ENCODE measurements at places on chromosomes 4 and X.
A peak's percentile ranks its signal among the peaks of the same experiment; 100 is the strongest.

DNA sequence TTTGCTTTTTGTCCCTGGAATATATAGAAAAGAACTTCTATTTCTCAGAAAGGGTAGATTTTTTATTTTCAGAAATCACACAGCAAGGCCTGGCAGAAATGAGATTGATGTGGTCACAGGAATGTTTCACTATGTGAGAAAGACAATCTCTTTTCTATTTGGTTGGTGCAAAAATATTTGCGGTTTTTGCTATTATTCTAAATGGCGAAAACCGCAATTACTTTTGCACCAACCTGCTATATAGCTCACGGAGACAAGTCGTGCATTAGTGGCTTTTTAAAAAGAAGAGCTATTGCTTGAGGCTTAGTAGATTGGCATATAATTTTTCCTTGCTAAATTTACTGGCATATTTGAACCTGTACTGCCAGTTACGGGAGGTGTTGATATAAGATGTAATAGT is 100.4 kb downstream of the ITM2A start:
- DNase-seq, result no peak

- DNase-seq, result no peak
Measured at GRCh38 chrX:13430136-13430827, 110.4 kb upstream of the ATXN3L start.

DNA sequence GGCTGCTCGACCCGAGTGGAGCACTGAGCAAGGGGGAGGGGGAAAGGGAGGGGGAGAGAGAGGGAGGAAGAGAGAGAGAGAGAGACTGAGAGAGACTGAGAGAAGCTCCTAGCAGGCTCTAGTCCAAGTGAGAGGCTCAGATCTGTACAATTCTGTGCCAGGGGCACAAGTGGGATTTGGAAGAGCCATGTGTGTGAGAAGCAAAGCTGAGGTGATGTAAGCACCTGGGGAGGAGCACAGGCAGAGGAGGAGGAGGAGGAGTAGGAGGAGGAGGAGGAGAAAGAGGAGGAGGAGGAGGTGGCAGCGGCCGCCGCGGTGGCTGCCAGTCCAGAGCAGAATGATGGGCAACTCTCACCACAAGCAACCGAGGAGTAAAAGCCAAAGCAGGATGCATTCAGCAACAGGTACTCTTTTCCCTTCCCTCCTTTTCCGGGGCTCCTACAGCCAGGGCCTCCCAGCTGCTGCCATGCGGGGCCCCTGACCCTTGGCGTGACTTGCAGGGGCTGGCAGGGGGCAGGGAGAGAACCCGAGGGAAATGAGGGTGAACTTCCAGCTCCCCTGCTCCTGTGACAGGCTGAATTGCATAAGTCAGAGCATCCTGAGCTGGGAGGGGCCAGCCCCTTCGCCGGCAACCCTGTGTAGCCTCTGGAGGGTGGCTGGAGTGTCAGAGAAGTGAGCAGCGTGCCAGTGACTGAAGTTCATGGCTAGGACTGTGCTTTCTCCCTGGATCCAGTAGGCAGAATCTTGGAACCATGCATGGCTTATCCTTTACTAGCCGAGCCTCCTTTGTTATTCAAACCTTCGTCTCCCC is 62.2 kb downstream of the RTL5 start:
- no peak for DNase-seq

GRCh38 chr4:65437102-65437501 is 233.2 kb downstream of the EPHA5 start:
- DNase-seq, result no peak

DNA sequence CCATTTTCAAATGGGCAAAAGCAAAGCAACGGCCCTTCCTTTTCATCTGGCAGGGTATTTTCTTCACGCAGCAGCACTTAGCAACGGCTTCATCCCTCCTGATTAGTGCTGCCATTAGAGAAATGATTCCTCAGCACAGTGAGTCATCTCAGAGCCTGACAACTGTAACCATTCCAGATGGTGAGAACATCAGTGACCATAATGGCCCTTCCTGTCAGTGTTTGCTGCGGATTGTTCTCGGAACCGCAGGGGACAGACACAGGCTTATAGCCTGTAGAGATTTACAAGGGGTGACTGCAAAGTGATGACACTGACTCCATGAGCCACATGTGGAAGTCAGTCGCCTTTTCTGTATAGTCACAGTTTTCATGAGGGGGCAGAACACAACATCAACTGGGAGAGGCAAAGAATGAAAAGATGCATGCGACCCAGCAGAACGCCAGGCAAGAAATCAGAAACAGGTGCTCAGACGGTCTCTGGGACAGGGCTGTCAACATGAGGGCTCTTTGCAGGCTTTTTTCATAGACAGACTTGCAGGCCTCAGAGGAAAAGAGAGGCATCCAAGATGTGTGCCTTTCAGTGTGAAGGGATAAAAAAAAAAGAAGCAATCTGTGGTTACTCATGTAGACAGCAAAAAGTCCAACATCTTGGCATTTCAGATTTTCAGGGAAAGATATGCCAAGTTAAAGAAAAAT is 69.9 kb upstream of the FBXW7 start:
- DNase-seq, result no peak

DNA sequence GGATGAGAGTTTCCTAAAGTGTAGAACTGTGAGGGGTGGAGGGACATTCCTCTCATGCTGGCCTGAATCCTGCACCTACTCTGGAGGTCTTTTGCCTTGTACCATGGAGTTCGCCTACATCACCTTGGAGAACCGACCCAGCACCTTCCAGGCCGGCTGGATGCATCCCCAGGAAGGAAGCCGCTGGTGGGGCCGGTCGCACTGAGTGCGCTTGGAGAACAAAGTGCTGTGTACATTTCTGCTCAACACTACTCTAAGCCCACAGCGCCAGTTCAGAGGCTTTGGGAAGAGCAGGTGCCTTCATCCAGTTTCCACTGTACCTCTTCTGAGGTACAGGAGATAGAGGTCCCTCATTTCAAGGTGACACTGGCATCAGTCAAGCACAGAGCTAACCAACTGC is 15.4 kb upstream of the IRF2 start:
- DNase-seq, result no peak

- no peak for DNase-seq
Measured at GRCh38 chr4:132297346-132297745, 851.7 kb upstream of the PCDH10 start.

DNA sequence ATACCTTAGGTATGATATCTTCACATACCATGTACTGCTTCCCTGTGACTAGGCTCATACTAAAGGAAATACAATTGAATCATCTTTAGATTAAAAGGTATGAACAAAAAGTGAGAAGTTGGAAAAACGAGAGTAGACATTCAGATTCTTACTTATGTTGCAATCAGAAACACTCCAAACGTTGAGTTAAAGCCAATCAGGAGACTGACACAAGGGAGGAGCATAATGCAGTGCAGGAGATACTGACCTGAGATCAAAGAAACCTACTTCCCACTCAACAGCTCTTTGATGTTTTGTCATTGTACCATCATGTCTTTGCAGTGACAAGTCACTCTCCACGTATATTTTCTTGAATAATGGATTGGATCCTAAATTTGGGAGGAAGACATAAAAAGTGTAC is 8.9 kb upstream of the PCDH18 start:
- DNase-seq, result no peak

DNA sequence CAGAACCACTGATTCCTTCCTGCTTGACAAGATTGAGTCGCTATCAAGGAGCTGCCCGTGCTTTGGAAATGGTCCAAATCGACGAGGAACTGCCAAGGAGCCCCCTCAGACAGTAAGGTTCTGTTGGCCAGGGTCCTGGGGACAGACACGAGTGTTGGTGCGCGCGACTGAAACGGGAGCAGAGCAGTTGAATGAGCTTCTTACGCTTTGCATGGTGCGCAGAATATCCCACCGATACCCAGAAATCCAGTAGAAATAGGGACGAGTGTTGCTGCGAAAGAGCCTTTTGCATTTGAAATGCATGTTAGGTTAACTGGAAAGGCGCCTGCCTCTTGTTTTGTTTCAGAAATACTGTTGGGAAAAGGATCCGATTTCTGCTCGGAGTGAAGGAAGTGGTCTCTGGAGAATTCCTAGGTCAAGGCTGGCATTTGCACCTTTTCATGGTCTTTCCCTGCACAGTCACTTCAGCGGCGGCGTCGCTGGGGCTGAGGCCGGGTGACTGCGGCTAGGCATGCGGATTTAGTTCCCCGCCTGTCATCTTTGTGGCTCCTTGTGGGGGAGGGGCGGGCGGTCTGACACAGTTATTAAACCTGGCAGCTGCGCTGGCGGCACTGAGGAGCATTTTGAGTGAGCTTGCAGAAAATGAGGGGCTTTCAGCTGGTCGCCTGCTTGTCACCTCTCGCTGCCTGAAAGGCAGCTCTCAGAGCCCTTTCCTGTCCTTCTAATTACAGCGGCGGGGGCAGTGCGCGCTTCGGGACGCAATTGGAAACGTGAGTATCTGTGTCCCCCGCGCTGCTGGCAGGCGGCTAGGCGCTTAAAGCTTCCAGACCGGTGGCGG is 51.5 kb upstream of the TRIM2 start:
- DNase-seq, result peak; percentile 75

- DNase-seq, result no peak
Measured at GRCh38 chr4:38046727-38047489, 86.7 kb downstream of the PTTG2 start.

DNA sequence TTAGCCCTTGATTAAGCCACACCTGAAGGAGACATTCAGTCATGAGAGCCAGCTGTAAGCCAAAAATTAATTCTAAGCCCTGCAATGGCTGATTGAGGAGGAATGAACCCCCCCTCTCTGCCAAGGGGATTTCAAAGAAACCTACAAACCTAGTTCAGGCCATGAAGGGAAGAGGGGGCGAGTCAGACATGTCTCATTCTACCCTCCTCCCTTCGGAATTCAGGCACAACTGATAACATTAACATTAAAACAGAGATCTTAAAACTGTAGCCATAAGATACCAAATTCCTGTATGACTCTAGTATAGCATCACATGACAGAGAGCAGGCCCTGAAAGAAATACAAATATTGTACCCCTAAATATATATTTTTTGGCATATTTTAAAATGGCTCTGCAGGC is 40.4 kb upstream of the AFAP1 start:
- DNase-seq, result no peak

- no peak for DNase-seq
Measured at GRCh38 chr4:62531731-62532130, 1331.6 kb downstream of the ADGRL3 start.

DNA sequence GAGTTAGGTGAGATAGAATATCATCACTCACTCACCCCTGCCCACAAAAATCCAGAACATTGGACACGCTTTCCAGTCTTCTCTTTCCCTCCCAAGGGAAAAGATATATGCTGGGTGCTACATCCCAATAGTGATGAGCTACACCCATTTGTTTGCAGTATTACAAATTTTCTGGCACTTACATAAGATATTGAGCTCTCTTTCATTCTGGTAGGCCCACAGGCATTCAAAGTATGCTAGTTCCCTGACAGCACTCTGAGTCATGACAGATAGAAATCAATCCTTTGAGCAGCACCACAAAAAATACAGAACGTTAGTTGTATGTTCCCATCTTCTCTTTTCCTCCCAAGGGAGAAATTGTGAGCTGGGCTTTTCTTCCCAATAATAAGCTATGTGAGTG is 477.6 kb upstream of the GRID2 start:
- DNase-seq, result no peak

DNA sequence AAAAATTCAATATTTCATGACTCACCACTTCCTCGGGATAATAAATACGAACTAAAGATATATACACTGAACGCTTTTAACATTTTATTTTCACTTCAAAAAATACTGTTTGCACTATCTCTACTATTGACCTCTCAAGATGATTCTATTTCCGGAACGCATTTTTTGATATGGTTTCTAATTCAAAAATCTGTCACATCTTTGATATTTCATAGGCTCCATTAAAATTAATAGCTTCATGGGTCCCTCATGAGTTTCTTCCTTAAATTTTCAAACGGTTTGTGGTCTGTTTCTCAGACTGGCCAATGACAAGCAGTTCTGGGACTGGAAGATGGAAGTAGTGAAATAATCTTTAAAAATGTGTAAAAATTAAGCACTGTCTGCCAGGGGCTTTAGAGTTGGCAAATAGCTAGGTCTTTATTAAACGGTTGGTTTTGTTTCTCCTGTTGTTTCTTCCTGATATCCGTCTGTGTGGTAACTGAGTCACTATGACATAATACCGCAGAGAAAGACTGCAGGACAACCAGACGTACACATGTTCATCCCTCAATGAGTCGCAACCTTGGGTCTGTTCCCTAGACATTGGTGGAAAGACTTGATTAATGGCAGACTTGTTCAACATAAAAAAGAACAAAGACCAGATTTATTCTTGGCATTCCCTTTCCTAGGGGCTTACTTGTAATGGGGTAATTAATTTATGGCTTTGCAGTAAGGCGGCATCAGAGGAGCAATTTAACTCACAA is 133.8 kb downstream of the PALLD start:
- DNase-seq, result no peak

- DNase-seq, result no peak
Measured at GRCh38 chr4:1031956-1032795, 20.8 kb downstream of the FGFRL1 start.

DNA sequence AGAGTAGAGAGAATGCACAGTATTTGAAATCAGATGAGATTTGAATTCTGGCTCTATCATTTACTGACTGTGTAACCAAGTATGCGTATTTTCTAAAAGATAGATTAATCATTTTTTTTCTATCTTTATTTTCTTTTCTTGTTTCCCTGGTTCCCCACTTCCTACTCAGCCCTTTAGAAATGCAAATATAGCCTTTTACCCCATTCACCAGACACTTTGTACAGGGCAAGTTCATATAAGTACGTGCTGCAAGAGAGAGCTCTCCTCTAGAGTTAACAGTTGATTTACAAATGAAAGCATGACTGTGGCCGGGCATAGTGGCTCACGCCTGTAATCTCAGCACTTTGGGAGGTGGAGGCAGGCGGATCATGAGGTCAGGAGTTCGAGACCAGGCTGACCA is 17.8 kb upstream of the TDO2 start:
- DNase-seq, result no peak

- DNase-seq, result no peak
Measured at GRCh38 chr4:25258980-25259578, 25.2 kb downstream of the PI4K2B start.

DNA sequence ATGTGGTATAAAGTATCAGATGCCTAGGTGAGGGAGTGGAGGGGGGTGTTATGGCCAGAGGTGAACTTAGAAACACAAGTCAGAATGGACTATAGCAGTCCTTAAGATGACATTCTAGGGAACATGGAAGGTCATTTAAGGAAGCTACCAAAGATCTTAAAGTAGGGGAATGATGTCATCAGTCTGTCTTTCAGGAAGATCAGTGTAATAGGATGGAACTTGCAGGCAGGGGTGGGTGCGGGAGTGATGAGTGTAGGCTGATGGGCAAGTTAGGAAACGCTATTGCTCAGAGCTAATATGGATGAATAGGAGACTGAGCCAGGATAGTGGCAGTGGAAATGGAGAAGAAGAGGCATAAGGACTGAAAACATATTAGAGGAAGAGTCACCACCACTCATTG is 27.5 kb upstream of the CWH43 start:
- no peak for DNase-seq

Measured in activated naive CD8-positive, alpha-beta T cell treated with anti-CD3 and anti-CD28 coated beads for 36 hours (primary cell).